Activated CD4-positive, alpha-beta T cell treated with anti-CD3 and anti-CD28 coated beads, Interleukin-2, Interleukin-6, amounts not matched to agents 100 ng/mL and 50 ng/mL, durations not matched to agents 16 hours and 8 hours (primary cell): ENCODE measurements at places on chromosomes 13 and 19.

DNA sequence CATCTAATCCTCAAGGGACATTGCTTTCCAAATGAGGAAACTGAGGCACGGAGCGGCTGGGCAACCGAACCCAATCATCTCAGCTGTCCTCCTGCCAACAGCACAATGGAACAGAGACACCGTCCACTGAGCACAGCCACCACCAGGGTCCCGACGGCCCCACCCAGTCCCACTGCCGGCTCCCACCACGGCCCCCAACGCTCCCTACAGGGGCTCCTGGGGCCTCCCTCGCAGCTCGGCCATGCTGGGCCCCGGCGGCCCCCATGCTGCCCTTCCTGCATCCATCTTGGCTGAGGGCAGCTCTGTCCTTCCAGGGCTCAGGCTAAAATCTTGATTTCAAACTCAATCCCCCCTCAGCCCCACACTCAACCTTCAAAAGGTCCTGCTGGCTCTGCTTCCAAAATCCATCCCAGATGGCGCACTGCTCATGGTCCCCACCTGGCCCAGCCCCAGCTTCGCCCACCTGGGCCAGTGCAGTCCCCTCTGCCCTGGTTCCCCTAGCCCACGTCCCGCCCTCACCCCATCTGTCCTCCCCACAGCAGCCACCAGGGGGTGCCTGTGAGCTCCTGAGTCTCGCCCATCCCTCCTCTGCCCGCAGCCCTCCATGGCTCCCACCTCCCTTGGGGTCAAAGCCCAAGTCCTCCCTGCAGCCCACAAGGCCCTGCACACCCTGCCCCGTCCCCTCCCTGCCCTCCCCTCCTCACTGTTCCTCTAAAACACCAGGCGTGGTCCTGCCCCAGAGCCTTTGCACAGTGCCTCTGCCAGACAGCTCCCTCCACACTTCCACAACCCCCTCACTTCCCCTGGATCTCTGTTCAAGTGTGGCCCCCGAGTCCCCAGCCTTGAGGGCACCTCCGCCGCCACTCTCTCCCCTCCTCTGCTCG lies 7.9 kb downstream of the PIP5K1C start:
- DNase-seq, result peak; percentile 52

- DNase-seq, result peak; percentile 49
Observed at GRCh38 chr13:99655351-99656091, 154.2 kb downstream of the TM9SF2 start.

DNA sequence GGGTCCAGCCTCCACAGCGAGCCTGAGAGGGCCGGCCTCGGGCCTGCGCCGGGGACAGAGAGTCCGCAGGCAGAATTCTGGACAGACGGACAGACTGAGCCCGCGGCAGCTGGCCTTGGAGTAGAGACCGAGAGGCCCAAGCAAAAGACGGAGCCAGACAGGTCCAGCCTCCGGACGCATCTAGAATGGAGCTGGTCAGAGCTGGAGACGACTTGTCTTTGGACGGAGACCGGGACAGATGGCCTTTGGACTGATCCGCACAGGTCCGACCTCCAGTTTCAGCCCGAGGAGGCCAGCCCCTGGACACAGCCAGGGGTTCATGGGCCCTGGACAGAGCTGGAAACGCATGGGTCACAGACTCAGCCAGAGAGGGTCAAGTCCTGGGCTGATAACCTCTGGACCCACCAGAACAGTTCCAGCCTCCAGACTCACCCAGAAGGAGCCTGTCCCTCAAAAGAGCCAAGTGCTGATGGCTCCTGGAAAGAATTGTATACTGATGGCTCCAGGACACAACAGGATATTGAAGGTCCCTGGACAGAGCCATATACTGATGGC lies 490 bp downstream of the ITPKC start:
- no peak for DNase-seq

DNA sequence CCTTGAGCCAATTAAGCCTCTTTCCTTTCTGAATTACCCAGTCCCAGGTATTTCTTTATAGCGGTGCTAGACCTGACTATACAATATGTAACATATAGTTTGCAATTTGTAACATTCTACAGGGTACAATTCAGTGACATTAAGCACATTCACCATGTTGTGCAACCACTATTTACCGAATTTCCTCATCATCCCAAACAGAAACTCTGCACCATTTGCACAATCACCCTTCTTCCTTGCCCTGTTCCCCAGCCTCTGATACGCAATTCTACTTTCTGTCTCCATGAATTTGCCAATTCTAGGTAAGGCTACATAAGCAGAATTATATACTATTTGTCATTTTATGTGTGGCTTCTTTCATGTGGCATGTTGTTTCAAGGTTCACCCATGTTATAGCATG lies 13.7 kb upstream of the SIGLEC10 start:
- no peak for DNase-seq

DNA sequence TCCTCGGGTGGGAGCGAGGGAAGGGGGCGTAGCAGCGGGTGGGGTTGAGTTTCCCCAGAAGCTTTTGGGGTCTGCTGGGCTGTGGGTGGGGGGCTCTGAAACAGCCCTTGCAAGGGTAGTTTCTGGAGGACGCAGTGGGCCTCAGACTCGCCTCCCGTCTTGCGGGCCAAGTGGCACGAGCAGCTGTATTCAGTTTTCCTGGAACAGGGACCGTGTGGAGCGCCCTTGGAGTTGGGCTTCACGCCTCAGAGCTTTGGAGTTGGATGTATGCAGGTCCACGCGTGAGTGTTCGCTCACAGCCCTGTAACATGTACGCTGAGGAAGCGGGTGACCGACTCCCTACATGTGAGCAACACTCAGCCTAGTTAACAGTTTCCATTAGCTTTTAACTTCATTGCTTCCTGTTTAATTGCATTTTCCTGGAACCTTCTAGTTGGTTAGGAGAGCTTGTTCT lies 603 bp downstream of the TM9SF2 start:
- peak; percentile 23 for DNase-seq

GRCh38 chr13:96816874-96817273 lies 177.4 kb downstream of the OXGR1 start:
- DNase-seq, result no peak

DNA sequence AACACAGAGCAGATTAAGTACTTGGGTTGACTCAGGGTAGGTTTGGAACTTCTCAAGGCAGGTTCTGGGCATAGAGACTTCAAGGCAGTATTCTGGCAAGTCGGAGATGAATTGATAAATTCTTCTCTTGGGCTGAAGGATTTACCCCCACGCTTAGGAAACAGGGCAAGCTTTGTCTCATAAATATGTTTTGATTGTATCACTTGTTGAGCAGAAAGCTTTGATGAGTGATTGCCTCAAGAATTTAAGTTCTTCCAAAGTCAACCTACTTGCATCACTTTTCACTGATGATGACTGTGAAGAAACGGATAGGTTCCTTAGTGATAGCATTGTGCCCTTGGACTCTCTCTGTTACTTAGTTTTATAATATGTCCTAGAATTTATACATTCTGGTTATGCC lies 258.6 kb upstream of the DACH1 start:
- DNase-seq, result no peak

GRCh38 chr13:52711286-52711685 lies 28.3 kb downstream of the CNMD start:
- no peak for DNase-seq

- DNase-seq, result no peak
Observed at GRCh38 chr19:48804496-48804895, 6.3 kb downstream of the BCAT2 start.

GRCh38 chr19:54029301-54029700 lies 34.4 kb downstream of the VSTM1 start:
- DNase-seq, result no peak

DNA sequence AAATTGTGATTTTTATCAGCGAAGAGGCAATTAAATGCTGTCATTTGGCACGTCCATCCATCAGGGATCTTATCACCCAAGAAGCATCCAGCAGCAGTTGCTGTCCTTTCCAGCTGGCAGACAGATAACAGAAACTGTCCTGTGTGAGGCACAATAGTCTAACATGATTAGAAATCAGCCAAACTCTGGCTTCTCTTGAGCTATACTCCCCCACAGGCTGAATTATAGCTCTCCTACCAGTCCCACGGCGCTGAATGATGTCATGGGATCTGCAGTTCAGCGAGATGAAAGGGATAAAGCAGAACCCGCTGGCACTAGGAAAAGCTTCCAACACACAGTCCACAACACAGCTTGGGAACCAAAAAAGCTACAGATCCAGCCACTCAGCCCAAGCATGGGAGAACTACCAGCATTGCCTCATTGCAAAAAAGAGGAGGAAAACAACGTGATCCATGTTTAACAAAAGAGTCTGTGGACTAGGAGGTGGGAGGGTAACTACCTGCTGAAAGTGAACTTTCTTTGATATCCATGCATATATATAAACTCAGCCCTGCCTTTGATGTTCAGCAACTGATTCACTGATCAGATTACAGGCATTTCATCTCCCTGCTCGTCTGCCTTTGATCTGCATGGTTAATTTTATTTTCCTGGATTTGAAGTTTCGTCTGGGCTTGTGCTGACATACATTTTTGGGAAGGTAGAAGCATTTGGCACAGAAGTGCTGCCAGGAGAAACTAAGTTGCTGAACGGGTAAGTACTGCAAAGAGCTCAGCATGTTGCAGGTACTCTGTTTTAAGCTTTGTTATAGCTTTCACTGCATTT lies at the start of gene TNFRSF19:
Gene TNFRSF19 (plus strand): TSS at position 314 of the 822 bp plus-strand sequence. CDS start 19,772 bp downstream, outside the sequence.
- no peak for DNase-seq

DNA sequence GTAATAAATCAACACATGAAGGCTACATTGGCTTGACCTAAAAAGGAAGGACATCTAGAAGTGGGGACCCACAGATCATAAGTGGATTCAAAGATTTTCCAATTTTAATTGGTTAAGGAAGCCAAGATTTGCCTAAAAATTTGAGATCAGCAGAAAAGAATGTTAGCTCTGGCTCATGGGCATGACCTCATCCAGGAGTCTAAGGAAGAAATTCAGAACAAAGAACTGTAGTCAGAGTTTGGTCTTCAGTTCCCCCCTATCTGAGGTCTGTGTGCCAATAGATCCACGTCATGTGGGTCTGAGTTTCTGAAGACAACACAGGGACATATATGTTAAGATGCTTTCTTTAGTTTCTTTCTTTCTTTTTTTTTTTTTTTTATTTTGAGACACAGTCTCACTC lies 648.8 kb upstream of the SPRY2 start:
- no peak for DNase-seq

DNA sequence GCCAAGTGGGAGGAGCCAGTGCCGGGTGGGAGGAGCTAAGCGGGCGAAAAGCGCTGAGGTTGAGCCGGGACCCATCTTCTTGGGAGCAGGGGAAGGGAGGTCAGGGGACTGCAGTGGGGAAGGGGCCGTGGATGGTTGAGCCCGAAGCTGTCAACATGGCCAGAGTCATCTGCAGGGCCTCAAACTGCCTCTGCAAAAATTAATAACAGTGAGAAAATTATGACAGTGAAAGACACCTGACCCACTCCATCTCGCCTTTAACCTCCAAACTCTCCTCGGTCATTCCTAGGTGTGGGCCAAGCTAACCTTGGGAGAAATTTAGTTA lies 30.1 kb downstream of the ZNF557 start:
- DNase-seq, result no peak

DNA sequence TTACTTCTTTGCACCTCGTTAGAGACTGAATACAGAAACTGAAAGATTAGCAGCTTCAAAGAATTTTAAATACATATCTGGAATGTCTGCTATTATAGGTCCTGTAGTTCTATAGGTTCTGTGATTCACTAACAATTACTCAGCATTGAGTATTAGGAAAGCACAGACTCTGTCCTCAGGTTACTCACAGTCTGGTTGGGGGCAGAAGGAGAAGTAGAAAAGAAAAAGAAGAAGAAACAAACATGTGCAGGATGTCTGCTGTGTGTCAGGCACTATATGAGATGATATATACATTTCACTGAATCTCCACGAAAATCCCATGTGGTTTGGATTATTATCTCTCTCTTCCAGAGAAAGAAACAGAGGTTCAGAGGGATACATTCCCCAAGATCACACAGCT lies 40.1 kb downstream of the SERTM1 start:
- DNase-seq, result no peak

- DNase-seq, result no peak
Observed at GRCh38 chr19:32916969-32917615, 47.5 kb upstream of the SLC7A9 start.
